GM13977 (cell line): ENCODE measurements at places on chromosomes 6 and 20.

DNA sequence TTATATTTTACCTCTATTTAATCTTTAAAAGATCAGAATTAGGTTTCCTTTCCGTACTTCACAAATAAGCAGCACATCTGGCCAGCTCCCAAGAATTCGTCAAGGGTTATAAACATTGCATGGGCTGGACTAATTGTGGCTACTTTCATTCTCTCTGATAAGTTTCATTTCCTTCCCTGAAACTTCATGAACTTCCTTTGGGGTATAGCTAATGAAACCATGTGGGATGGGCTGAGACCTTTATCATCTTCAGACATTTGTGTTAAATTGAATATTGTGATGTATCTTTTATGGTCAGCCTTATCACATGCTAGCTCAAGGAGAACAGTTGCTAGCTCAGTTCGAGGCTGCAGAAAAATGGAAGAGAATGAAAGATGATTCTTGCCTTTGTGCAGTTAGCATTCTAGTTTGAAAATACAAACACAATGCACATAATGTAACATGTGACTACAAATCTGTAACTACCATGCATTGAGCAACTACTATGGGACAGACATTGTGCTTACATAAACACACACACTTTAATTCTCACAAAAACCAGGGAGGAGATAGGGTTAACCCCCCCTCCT, 1.7 kb upstream of the GMPR start:
- peak; percentile 42 for DNase-seq

GRCh38 chr6:87675004-87675681, 26.9 kb downstream of the AKIRIN2 start:
- DNase-seq, result no peak

- no peak for DNase-seq
These were observed 472.9 kb upstream of the ZNF337 start for GRCh38 chr20:26169506-26169905.

- no peak for DNase-seq
These were observed 211.5 kb upstream of the FOXA2 start for GRCh38 chr20:22795871-22796270.

- no peak for DNase-seq
These were observed 1.6 kb upstream of the TUBB1 start for GRCh38 chr20:59017493-59018231.

GRCh38 chr20:17972121-17972520, 3.3 kb downstream of the MGME1 start:
- no peak for DNase-seq

DNA sequence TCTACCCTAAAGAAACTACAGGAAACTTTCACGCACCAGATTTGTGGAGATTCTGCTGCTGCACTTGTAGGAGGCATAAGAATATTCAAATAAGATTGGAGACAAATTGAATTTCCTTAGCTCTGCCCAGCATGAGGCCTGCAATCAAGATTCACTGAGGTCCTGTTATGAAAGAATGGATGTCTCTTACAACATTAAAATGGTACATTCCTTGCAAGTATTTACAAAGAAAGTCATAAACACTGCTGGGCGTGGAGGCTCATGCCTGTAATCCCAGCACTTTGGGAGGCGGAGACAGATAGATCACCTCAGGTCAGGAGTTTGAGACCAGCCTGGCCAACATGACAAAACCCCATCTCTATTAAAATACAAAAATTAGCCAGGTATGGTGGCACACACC, 74.0 kb upstream of the MAP3K4 start:
- DNase-seq, result no peak
